ENCODE measurements at places on chromosomes 7 and 10. TPM values are rescaled to one million over a fixed set of nuclear protein-coding genes. Genes with fewer than 3 reads are reported as not detected.

SPDYE9 gene
- 0.21 TPM for polyA plus RNA-seq

GRCh38 chr7:98879198-98879978 lies 1.1 kb downstream of the TRRAP start:
- DNase-seq = no peak

GRCh38 chr10:69570050-69570816 lies 3.0 kb downstream of the NEUROG3 start:
- no peak for DNase-seq

DNA sequence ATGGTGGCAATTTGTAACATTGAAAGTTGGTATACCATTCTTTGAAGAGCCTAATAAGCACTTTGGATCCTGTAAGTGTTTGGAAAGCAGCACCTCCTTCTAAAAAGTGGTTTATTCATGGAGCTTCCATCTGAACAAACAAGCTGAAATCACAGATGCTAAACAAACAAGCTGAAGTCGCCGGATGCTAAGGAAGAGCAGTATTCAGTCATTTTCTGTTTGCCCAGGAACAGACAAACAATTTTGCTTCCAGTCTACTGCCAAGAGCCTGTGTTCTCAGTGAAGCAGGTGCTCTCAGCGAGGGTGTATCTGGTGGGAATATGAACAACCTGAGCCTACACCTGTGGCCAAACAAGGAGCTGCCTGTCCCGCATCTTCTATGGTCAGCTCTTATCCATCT lies 6.3 kb downstream of the COL28A1 start:
- no peak for DNase-seq

GRCh38 chr10:114271075-114271778 lies 32.2 kb downstream of the VWA2 start:
- DNase-seq = no peak

GRCh38 chr7:112423987-112424386 lies 26.3 kb upstream of the IFRD1 start:
- DNase-seq = no peak

AQP1 gene
- polyA plus RNA-seq = 183 TPM

BLNK gene
- 38.2 TPM for polyA plus RNA-seq

KIAA1549 gene
- polyA plus RNA-seq = 12.4 TPM

GRCh38 chr7:141704112-141704511 lies 2.1 kb upstream of the DENND11 start:
- DNase-seq = no peak

DNA sequence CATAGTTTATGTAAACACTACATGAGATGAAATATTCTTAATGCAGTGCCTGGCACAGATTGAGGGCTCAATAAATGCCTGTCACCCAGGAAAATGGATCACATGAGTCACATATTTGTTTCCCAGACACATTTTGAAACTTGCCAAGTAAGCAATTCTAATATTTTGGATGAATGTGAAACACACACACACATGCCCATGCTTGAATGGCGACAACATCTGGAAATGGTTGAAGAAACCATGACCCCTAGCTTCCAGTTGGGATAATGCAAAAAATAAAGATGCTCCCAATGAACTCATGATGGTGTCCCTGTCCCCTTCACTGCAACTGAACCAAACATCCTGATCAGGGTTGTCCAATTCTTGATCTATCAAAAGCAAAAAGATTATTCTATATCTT lies 797.3 kb downstream of the XPNPEP1 start:
- no peak for DNase-seq

STRIP2 gene
- polyA plus RNA-seq = 2.2 TPM

CARD11 gene
- polyA plus RNA-seq = 1.1 TPM

DNA sequence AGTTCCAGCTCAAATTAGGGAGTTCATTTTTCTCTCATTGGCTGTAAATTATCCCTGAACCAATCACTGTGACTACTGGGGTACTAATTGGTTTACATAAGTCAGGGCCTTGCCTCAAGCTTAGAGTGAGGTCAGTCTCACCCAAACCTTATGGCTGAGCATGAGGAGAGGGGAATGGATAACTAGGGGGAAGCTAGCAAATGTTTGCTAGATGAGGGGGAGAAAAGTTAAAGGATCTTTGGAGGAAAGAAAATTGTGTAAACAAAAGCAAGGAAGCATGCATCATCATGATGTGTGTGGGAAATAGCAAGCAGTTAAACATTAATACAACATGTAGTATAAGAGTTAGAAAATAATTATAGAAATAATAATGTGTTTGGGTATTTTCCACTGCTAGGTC lies 121.9 kb downstream of the BBS9 start:
- no peak for DNase-seq

- DNase-seq = no peak
These were observed 167.7 kb upstream of the NPVF start for GRCh38 chr7:25395976-25396375.

TMEM229A gene
- 0.16 TPM for polyA plus RNA-seq

DNA sequence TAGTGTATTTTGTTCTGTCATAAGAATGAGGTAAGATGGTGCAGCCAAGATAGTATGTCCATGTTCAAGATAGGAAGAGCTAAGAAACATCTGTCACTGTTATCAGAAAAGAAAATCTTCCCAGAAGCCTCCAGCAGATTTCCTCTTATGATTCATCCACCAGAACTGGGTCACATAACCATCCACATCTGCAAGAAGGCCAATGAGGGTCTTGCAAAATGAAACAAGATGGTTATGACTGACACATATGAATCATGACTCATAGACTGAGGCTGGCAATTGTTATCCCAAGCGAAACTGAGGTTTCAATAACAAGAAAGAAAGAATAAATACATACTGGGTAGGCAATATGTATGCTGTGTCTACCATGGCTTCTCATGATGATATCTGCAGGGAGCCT lies 30.3 kb downstream of the CCNJ start:
- no peak for DNase-seq

- no peak for DNase-seq
These were observed 15.3 kb downstream of the GPER1 start for GRCh38 chr7:1103009-1103788.

MGMT gene
- 21.3 TPM for polyA plus RNA-seq

DNA sequence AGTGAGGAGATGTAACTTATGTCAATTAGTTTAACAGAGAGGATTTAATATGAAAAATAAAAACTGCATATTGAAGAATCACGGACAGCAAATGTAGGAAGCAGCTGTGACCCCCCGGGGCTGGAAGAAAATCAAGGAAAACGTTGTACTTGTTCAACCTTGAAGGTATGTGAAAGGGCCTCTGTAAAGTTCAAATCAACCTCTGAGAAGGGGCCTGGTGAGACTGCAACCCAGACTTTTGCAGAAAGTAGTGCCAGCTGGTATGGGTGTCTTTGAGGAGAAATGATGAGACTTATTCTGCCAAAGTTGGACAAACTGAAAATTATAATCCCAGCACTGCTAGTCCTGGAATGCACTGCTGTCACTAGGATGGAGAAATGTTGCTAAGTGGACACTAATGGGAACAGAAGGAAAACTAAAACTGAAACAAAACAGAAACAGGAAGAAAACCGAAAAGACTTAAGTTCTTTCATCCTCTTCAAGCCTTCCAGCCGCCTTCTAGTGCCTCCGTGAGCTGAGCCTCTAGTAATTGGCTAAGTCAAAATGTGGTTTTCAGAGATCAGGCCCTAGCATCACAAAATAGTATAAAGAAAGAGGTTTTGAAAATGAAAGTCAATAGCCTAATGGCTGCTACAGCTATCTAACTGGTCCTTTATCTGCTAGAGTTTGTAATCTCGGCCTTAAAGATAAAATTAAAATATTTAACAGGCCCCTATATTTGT lies 253.7 kb upstream of the SORCS1 start:
- no peak for DNase-seq

- DNase-seq = no peak
These were observed 79.0 kb upstream of the POM121L12 start for GRCh38 chr7:52956379-52956915.

DNA sequence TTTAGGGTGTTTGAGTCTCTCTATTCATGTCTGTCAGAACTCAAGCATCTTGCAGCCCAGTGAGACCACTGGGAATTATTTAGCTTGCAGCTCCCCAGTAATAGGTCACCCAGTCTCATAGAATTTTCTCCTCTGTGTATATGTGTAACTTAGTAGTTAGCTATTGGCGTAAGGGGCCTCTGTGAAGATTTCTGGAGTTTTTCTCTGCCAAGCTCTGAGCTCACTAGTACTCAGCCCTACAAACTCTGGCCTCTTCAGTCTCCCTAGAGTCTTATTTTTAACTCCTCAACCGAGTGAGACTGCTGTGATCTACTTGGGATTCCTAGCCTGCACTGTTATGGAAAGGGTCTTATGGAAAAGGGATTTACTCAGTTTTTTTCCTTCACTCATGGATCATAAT lies 90.2 kb downstream of the PPP1R9A start:
- DNase-seq = no peak

HOXA9 gene
- polyA plus RNA-seq = 95.9 TPM

GPR85 gene
- polyA plus RNA-seq = 0.71 TPM

SPRN gene
- polyA plus RNA-seq = 2.7 TPM

DNA sequence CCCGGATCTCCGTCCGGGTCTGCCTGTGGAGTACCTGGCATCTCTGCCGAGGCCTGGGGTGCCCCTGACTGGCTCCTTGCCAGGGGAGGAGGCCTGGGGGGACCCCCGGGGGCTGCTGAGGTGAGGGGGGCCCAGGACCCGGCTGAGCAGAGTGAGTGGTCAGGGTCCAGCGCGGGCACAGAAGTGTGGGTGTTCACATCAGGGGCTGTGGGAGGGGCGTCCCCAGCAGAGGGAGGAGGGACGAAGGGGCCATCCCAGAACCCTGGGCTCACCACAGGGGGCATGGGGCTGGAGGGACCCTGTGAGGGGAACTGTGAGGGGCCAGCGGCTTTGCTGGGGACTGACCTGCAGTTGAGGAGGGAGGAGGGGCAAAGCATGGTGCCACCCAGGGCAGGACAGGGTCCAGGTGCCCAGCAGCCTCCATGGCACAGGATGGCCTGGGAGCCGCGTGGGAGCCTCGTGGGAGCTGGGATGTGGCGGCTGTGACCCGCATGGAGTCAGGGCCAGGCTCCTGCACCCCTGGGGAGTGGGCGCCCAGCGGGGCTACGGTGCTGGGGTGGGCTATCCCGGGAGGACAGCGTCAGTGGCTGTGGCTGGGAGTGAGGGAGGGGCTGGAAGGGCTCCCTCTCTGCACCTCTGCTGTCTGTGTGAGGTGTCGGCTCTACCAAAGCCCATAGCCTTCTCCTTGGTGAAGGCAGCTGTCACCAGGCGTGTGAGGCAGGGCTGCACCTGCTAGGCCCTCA lies 91.2 kb downstream of the DNAJB6 start:
- DNase-seq = no peak

CCDC71L gene
- 7.4 TPM for polyA plus RNA-seq

DNA sequence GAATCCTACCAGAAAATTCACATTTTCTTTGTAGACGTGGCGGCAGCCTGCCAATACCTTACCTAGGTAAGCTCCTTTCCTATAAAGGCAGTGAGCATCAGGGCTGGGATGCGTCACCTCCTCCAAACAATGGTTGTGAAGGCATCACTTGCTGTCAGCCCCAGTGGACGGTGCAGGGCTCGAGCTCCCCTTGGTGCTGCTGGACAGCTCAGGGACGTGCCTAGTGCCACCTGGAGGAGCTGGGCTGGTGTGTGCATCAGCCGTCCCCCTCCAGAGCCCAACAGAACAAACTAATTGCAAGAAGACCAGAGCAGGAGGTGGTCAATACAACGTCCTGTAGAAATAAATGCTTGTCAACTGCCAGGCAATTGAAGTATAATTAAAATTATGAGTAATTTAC lies 517.5 kb upstream of the FOXK1 start:
- no peak for DNase-seq

- no peak for DNase-seq
These were observed 181.9 kb downstream of the TMEM26 start for GRCh38 chr10:61271127-61271780.

DNA sequence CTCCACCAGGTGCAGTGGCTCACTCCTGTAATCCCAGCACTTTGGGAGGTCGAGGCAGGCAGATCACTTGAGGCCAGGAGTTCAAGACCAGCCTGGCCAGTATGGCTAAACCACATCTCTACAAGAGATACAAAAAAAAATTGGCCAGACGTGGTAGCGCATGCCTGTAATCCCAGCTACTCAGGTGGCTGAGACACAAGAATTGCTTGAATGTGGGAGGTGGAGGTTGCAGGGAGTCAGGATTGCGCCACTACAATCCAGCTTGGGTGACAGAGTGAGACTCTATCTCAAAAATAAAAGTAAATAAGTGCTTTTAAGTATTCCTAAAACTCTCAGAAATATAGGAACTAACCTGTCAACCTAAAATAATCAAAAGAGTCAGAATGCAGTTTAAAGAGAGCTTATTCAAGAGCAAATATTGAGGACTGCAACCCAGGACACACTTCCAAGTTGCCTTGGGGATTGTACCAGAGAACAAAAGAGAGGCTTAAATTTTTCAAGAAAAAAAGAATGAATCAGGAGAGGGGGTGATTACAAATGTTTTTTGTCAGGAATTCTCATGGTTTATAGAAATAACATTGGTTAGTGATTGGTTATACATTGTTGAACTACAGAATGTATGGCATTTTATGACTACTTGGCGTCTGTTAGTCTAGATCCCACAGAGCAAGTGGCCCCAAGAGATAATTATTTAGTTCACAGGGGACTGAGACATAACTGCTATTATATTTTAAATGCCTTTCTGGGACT lies 33.2 kb upstream of the PPP1R9A start:
- no peak for DNase-seq

GRCh38 chr10:36393801-36394200 lies 731.6 kb upstream of the ANKRD30A start:
- DNase-seq = no peak

ZNF488 gene
- polyA plus RNA-seq = 6.6 TPM

DNA sequence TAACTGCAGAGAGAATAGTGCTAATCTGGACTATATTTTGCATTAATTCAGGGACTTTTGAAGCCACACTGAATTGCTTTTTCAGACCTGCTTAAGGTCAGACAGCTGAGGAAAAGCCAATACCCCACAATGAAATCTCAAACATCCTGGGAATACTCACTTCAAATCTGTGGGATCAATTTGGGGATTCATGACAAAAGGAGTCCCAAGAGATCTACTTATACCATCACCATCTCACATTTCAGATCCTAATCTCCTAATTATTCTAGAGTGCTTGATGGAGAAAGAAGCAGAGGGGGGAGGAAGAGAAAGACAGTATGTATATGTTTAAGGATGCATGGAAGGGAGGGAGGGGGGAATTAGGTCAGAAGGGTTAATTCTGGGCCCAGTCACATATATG lies 202.2 kb downstream of the CACNA2D1 start:
- DNase-seq = no peak

- no peak for DNase-seq
These were observed 244.2 kb downstream of the MAD1L1 start for GRCh38 chr7:1988533-1988930.

DNA sequence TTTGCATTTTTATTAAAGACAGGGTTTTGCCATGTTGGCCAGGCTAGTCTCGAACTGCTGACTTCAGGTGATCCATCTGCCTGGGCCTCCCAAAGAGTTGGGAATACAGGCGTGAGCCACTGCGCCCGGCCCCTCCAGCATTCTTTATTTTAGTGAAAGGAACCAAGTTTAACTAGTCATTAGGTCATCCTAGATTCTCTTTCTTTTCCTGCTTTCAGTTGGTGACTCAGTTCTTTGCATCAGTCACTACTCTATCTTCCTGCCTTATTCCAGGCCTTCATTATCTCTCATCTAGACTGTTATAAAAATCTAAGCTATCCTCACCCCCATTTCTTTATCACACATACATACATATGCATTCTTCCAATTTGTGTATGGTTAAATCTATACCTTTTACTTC lies 63.7 kb downstream of the PRSS58 start:
- DNase-seq = no peak

- DNase-seq = peak; percentile 45
These were observed 94.5 kb downstream of the SEC61G start for GRCh38 chr7:54664235-54665228.

PAPSS2 gene
- polyA plus RNA-seq = 44.8 TPM

- DNase-seq = no peak
These were observed 254.2 kb upstream of the C7orf33 start for GRCh38 chr7:148336411-148336810.
